ENCODE measurements at places on chromosomes 2 and 18. TPM values are rescaled to one million over a fixed set of nuclear protein-coding genes. Genes with fewer than 3 reads are reported as not detected.

GRCh38 chr2:191270306-191271161 lies 25.3 kb downstream of the MYO1B start:
- DNase-seq: no peak

- no peak for DNase-seq
Observed at GRCh38 chr2:51153236-51153635, 121.3 kb upstream of the NRXN1 start.

GRCh38 chr2:208006833-208007232 lies 18.5 kb downstream of the PLEKHM3 start:
- no peak for DNase-seq

GRCh38 chr2:226424971-226425370 lies 374.6 kb downstream of the IRS1 start:
- DNase-seq: no peak

GRCh38 chr2:59868981-59869380 lies 684.5 kb downstream of the BCL11A start:
- DNase-seq: no peak

Gene PSTPIP2
- 6.3 TPM for total RNA-seq

Measured in A673 (cell line).